Testis (tissue), 5 donors: ENCODE measurements at places on chromosomes 13 and 19.

GRCh38 chr19:38733241-38733492, 11.1 kb downstream of the CAPN12 start:
- DNase-seq: no peak

- DNase-seq: no peak
Measured at GRCh38 chr13:112767506-112768471, 78.0 kb downstream of the ATP11A start.

DNA sequence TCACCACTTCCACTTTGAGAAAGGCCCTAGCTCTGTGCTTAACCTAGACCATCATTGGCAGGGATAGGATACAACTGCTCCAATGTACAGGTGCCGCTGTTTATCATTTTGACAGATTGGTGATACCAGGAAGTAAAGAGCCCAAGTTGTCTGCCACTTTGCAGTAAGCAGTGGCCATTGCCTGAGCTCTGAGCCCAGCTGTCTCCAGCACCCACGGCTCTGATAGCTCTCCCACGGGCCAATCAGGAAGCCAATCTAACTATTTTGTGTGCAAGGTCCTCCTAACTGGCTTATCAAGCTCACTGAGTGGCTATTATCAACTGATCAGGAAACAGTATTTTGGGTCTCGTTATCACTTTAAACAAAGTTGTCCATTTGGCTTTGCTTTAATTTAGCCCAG, 181.1 kb downstream of the DCT start:
- no peak for DNase-seq

DNA sequence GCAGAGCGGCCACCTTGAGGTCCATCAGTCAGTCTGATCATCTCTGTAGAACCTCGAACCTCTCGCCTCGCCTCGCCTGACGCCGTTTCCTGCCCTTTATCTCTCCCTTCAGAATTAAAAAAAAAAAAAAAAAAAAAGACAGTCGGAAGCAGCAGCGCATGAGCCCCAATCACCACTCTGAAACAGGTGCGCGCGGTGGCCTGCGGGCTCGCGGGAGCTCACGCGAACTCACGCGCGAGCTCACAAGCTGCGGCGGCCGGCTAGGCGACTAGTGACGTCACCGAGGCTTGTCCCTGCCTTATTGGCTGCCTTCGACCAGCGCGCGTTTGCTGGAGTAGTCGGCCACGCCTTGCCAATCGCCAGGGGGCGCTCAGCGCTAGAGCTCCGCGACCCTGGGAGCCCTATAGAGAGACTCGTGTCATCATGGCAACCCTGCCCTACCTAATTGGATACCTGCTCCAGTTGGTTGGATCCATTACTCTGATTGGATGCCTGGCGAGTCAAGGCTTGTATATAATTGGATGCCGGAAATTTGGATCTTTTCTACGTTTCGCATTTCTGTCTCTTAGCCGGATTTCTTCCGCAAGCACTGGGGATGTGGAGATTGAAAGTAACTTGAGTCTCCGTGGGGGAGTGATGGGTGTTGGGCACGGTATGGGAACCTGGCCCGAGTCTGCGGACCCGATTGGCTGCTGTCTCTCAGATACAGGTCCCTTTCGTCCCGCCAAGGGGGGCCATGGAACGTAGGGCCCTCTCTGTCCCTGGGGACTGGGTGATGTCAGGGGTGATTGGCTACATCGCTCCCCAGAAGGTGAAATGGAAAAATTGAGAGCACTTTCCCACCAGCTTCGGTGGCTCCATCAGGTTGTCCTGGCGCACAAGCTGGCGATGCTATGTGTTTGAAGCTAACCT, 31.6 kb downstream of the SYT3 start:
- peak; percentile 94 for DNase-seq

- DNase-seq: no peak
Measured at GRCh38 chr13:44395976-44396694, 22.5 kb downstream of the SERP2 start.

DNA sequence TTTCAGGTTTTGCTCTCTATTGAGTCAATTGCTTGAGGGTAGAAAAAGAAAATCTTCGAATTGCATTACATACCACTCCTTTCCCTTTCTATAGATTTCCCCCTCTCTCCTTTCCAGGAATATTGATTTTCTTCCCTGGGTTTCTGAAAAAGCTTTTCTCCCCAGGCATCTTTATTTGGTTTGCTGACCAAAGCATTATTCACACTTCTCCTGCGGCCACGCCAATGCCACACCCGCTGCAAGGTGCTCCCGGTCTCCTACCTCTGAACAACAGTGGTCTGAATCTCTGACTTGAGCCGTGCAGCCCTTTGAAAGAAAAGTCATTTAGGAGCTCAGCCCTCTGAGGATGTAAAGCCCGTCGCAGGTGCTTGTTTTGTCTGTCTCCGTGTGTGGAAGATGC, 350.9 kb upstream of the TMTC4 start:
- no peak for DNase-seq

GRCh38 chr13:91216928-91217700, 130.4 kb upstream of the MIR17HG start:
- DNase-seq: no peak

- DNase-seq: no peak
Measured at GRCh38 chr13:34772206-34772605, 169.9 kb upstream of the NBEA start.

DNA sequence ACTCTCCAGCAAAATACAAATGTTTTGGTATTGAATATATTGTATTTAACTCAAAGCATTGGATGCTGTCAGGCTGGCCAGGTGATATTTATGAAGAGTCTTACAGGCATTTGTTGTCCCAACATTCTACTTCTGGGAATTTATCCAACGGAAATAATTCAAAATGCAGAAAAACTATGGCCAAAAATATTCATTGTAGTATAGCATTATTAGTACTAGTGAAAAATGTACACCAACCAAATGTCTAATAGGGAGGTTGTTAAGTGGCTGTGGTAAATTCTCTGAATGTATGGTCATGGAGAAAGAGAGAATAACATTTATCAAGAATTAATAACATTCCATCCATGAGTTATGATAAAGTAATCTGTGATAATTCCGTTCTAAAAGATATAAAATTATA, 38.6 kb upstream of the GAS6 start:
- DNase-seq: no peak

- no peak for DNase-seq
Measured at GRCh38 chr13:58704953-58705352, 1073.4 kb downstream of the PCDH17 start.

DNA sequence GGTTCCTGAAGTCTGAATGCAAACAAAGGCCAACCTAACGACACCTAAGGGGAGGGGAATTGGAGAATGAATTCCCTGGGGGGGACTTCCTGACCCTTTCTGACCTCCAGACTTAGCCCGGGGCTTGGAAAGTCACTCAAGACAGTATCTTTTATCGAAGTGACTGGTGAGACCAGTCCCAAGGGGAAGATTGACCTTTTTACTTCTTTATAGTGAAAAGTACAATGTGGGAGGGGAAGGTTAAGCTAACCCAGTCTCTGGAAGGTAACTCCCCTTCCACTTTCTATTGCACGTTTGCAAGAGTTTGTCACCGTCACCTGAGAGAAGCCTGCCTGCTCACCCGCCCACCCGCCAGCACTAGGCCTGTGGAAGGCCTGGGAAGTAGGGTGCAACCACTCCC, 111.9 kb downstream of the EFNB2 start:
- DNase-seq: no peak

DNA sequence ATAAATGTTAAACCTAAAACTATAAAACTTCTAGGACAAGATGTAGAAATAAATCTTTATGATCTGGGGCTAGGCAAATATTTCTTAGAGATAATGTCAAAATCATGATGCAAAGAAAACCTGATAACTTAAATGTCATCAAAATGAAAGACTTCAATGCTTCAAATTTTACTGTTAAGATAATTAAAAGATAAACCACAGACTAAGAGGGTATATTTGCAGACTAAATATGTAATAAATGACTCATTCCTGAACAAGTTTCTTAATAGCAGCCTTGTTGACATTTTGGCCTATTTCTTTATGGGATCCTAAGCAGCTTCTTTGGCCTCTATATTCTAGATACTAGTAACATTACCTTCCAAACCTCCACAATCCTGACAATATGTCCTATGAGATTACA, 2878.3 kb upstream of the PCDH20 start:
- DNase-seq: no peak

- DNase-seq: peak; percentile 84
Measured at GRCh38 chr19:49929121-49929610, at the start of the genes ATF5 and NUP62. ATF5 (plus strand) TSS chr19:49929205; CDS start chr19:49930851, 1,646 bp downstream. NUP62 (minus strand) TSS chr19:49929504; CDS start chr19:49909807, 19,697 bp downstream.

DNA sequence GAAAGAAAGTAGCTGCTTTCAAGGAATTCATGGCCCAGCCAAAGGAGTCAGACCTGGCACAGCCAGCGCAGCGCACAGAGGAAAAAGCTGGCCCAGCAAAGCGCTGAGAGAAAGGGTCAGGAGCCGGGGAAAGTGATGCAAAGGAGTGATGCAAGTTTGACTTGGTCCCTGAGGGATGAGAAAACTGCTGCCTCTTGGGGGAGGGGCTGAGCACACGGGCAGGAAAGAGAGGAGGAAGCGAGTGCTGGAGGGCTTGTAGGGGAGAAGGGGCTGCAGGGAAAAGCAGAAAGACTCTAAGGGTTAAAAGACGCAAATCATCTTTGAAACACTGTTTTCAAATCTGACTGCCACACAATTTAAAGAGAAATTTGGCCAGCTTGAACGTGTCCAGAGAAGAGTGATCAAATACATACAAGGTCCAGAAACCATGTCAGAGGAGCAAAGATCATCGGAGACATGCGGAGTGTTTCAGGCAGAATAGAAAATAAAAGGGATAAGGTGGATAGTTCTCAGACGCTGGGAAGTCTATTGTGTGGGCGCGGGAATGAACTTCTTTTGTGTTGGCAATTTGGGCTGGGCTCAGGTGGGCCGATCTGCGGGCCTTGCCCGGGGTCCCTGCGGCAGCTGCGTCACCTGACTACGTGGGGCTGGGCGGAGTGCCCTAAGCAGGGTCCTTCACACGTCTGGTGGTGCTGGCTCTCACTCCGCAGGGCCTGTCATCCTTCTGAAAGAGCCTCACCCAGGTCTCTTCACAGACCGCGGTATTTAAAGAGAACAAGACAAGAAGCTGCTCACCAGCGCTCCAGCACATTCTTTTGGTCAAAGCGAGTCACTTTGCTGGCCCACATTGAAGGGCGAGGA, 18.1 kb downstream of the N4BP2L1 start:
- DNase-seq: peak; percentile 49
